IMR-90 (cell line): ENCODE measurements at places on chromosomes 11 and 22. TPM values are rescaled to one million over a fixed set of nuclear protein-coding genes. Genes with fewer than 3 reads are reported as not detected.

GRCh38 chr11:111472228-111472627, 40.0 kb downstream of the BTG4 start:
- no peak for DNase-seq

- peak; percentile 41 for DNase-seq
Measured at GRCh38 chr22:44735518-44736428, 16.6 kb upstream of the ARHGAP8 start.

DNA sequence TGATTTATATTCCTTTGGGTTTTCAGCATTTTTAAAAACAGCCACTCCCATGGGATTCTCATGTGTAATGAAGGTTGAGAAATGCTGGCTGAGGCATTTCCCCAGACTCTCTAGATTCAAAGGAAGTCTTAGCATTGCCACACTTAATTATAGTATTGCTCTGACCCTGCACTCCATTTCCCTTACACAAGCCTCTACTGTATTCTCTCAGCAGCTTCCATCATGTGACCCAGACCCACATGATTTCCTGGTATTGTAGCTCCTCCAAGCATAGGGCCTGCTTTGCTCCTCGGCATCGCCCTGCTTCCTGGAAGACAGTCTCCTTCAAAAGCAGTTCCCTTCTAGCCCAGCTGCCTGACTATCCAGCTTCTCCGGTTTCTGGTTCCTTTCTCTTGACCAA, 261.5 kb downstream of the LARGE1 start:
- peak; percentile 8 for DNase-seq

Gene USP2
- 0.63 and 0.79 TPM in 2 replicates for polyA plus RNA-seq

GRCh38 chr11:115521825-115522224, 17.6 kb upstream of the CADM1 start:
- no peak for DNase-seq

DNA sequence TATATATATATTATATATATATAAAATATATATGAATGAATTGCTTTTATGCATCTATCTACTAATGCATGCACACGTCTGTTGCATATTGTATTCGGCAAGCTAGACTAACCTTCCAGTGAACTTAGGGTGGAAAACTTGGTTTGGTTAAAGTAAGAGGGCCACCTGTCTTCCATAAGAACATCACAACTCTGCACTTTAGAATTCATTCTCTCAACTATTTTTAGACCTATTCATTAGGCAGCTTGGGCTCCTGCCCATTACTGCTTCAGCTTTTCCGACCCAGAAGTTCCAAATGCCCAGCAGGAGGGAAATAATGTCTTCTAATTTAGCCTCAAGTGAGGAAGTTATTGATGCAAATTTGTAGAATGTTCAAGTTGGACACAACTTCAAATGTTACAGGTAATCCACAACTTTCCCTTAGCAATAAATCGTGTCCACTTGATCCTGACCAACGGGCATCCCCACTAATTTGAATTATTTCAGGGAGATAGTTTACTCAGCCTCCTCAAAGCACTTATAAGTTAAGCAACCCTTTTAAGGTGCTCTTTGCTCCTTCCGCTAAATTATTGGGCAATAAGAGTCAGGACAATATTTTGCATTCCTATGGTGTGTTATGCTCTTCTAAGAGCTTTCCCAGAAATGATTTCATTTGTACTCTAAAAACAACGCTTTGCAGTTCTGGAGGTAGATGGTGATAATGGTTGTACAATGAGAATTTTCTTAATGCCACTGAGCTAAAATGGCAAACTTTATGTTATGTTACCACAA, 132.3 kb downstream of the OPCML start:
- DNase-seq, result no peak

DNA sequence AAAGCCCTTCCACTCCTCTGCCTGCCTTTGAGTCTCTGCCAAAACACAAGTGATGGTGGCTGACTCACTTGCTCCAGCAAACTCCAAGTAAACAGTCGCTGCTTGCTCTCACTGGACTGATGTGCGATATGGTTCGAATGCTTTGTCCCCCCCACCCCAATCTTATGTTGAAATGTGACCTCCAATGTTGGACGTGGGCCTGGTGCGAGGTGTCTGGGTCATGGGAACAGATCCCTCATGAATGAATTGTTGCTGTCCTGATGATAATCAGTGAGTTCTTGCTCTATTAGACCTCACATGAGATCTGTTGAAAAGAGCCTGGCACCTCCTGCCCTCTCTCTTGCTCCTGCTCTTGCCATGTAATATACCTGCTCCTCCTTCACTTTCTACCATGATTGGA, 747.9 kb downstream of the OPCML start:
- peak; percentile 67 for DNase-seq

DNA sequence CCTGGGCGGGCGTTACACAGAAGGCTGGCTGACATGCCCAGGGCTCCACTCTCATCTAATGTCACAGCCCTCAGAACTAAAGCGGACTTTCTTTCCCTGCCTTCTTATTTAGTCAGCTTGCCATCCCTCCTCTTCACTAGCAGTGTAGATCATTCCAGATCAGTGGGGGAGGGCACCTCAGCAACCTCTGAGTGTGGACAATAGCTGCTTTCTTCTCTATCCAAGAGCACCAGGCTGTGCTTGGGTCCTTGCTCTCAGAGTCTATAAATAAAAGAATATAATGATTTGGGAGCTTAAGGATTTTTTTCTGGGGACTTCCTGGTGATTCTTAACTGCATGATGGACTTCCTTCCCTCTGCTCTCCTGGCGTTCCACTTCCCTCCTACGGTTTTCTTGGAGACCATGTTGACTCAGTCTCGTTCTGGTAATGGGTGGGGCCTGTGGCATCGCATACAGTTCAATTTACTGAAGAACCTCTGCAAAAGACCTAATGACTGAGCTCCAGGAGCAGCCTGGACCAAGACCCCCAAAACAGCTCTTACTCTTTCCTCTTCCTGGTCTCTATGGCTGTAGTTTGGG, 2.9 kb upstream of the HMBS start:
- DNase-seq, result no peak

Gene NCAM1
- 0.09 TPM in 1 of 2 replicates, not detected in the other for polyA plus RNA-seq

GRCh38 chr11:57341250-57341808, 3.2 kb downstream of the P2RX3 start:
- DNase-seq, result no peak

GRCh38 chr11:6646071-6646470, 9.5 kb downstream of the DCHS1 start:
- DNase-seq, result peak; percentile 80

DNA sequence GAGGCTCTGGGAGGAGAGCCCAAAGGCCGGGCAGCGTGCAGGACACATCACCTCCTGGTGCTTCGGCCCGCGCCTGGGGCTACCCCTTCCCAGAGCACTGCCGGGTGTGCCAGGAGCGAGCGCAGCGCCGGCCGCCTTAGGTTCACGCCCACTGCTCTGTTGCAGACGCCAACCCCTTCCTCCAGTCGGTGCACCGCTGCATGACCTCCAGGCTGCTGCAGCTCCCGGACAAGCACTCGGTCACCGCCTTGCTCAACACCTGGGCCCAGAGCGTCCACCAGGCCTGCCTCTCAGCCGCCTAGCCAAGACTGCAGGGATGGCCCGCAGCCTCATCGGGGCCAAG, 79.0 kb downstream of the MED15 start:
- DNase-seq, result no peak

Gene TMEM45B
- not detected in 2 replicates for polyA plus RNA-seq

Gene CDC45
- polyA plus RNA-seq, result 20.0 and 22.7 TPM in 2 replicates

Gene YAP1
- 116 and 121 TPM in 2 replicates for polyA plus RNA-seq

DNA sequence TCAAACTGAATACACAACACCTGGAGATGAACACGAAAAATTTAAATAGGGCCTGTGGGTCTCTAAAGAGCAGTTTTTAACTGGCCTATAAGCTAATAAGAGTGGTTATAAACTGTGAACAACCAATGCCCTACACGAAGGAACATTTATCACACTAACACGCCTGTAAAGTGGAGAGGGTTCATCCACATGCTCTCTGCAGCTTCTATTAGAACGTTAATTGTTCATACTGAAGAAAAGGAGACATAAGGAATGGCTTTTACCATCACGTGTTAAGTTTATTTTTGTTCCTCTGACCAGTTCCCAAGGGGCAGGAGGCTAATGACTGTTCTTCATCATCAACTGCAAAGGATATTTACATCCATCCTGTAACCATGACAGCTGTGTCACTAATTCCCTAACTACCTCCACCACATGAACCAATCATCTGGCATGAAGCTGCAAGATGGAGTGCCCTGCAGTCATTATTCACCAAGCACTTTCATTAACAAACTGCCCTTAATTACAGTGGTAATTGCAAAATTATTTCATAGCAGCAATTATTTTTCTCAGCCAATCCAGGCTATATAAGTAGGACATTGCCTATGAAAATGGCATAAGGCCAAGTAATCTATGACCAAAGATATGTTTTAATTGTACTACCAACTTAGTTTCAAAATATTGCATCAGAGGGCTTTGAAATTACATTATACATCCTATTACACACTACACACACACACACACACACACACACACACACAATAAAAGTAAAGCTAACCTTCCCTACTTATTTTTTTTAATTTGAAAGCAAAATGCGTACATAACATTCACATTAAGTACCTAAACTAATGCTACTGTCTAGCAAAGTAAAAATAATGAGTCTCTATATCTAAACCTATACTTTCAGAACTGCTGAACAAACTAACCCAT, 186.7 kb downstream of the CADM1 start:
- DNase-seq, result peak; percentile 52

- no peak for DNase-seq
Measured at GRCh38 chr22:28985581-28986290, 75.9 kb downstream of the C22orf31 start.

Gene C22orf39
- 8.9 and 10.2 TPM in 2 replicates for polyA plus RNA-seq

GRCh38 chr22:24601217-24602104, 1.5 kb upstream of the GGT1 start:
- DNase-seq, result no peak

Gene ZDHHC8
- polyA plus RNA-seq, result 72.6 and 75.6 TPM in 2 replicates

DNA sequence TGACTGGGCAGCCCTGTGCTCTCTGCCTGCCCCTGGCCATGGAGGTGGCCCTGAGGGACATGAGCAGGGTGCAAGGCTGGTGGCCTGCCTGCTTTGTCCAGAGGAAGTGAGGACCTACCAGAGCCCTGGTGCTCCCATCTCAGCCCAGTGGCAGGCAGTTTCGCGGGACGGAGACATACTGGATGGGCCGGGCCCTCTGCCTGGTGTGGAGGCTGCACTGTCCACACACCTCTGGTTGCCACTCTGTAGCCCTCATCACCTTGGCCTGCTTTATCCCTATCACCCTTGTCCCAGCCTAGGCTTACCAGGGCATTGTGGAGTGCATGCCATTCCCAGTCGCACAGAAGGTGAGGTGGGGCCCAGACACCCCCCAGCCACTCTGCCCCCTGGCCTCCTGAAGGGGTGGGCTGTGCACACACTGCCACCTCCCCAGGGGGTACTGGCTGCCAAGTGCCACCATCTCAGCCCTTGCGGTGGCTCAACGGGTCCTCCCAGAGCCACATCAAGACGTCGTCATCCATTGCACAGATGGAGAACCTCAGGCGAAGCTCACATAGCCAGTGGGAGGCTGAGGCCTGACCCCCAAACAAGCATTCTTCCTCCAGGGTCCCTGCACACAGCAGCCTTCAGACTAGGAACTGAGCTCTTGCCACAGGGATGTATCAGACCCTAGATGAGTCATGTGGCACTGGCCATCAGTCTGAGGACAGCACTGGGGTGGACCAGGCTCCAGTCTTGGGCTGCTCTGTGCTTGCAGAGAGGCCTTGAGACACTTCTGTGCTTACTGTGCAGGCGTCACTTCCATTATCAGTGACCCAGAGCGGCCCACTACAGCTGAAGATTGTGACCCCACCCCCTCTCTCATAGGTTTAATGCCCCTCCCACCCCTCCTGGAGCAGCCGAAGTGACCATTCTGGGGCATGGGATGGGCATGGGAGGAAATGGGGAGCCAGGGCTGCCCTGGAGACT, 176.1 kb downstream of the IGLL1 start:
- no peak for DNase-seq

DNA sequence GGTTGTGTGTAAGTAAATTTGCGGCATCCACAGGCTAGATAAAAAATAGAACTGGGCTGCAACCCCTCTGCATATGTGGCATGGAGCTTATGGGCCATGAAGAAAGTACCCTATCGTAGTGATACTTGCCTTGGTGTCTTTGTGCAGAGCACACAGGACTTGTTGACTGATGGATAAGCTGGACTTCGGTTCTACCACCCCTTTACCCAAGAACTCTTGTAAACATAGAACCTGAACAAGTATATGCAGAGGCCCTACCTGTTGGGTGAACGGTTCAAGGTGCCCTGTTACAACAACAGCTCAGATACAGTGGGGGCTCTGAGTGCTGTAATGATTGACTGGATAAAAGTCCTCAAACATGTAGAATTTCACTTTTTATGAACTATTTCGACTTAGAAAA, 3.0 kb upstream of the LGR4 start:
- DNase-seq, result no peak

DNA sequence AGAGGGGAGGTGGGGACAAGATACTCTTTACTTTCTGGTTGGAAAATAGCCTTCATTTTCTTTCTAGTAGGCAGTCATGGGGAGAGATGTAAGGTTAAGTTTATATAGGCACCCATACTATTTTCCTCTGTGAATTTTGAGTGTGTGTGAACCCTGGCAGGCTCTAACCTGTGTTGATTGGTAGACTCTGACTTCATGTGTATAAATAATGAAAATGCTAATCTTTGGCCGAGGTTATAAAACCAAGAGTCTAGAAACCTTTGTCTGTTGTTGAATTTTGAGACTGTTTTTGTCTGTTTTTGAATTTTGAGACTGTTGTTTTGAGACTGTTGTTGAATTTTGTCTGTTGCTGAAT, 14.0 kb downstream of the TRIM44 start:
- no peak for DNase-seq

GRCh38 chr22:41560095-41560471, 727 bp upstream of the CSDC2 start:
- no peak for DNase-seq

Gene ACER3
- polyA plus RNA-seq, result 3.3 and 3.5 TPM in 2 replicates

DNA sequence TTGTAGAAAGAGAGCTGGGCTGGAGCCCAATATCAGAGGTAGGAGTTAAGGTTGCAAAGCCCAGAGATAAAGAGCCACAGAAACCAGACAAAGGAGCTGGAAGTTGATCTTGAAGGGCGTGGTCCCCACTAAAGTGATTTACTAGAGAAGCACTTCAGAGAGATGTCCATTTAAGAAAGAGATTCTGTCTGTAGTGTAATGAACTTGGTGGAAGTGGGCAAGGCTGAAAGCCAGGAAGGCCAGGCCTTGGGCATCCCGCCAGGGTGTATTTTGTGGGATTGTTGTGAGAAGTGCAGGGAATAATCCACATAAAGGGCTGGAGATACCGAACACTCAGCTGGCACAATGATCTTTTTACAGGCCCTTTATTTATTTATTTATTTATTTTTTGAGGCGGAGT, 1398.8 kb downstream of the TBC1D22A start:
- no peak for DNase-seq

- no peak for DNase-seq
Measured at GRCh38 chr11:62435846-62436660, 17.2 kb downstream of the SCGB1A1 start.

GRCh38 chr22:28381429-28382167, 298.0 kb downstream of the TTC28 start:
- DNase-seq, result peak; percentile 65
